ENCODE measurements at places on chromosomes 16 and 17.

- DNase-seq = no peak
These were observed 213.9 kb downstream of the TMEM114 start for GRCh38 chr16:8376430-8376829.

GRCh38 chr16:7515543-7515942, 182.9 kb downstream of the RBFOX1 start:
- DNase-seq = no peak

GRCh38 chr17:66957951-66958579, 6.4 kb upstream of the CACNG4 start:
- no peak for DNase-seq

GRCh38 chr17:18236494-18236893, 11.1 kb downstream of the LLGL1 start:
- DNase-seq = no peak

DNA sequence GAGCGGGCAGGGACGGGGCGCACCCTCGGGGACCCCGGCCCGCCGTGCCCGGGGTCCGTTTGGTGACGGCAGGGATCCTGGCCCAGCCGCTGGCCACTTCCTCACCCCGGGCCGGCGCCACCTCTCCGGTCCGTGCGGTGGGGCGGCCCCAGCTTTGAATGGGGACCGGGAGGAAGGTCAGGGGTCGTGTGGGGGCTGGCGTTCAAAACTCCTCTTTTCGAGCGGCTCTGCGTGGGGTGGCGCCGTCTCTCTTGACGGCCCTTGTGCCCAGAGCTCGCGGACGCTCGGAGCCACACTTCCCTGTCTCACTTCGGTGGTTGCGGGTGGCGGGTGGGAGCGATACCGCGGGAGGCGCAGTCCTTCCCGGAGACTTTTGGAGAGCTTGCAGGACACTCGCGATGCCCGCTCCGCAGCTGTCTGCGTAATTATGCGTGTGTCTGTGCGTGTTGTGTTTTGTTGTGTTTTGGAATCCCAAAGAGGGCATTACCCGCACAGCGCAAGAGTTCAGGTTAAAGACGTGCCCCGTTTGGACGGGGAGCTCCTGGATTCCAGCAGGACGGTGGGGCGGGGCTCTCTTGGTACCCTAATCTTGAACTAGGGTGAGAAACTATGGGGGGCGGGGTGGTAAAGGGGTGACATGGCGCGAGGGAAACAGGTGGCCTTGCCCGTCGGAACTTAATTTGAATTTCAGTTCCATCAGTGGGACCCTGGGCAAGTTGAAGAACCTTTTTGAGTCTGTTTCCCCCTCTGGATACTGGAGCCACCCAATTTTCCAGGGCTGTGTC, 637 bp downstream of the PLCG2 start:
- no peak for DNase-seq

GRCh38 chr17:70099884-70100283, 24.9 kb downstream of the KCNJ16 start:
- DNase-seq = no peak

All from amygdala (tissue), 56 donors.